Muscle of back (tissue), 13 donors: ENCODE measurements at places on chromosomes 3 and 15. TPM values are rescaled to one million over a fixed set of nuclear protein-coding genes. Genes with fewer than 3 reads are reported as not detected.

DUOXA1 gene
- not detected for polyA plus RNA-seq

GPR62 gene
- polyA plus RNA-seq: 0.42 TPM

DNA sequence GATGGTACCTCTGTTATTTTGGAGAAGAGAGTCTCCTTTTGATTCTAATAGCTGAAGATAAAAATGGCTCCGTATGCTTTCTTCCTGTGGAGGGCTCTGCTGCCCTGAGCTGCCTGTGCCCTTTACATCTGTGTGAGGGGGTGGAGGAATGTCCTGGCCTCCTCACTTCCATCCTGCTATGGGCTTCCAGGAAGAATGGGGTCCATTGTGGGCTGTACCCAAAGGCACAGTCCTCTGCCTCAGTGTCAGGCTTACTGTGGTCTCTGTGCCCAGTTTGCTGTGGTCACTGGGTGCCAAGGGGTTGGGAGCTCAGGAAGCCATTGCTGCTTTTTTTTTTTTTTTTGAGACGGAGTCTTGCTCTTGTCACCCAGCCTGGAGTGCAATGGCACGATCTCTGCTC lies 14.4 kb downstream of the DAG1 start:
- DNase-seq: no peak

DNA sequence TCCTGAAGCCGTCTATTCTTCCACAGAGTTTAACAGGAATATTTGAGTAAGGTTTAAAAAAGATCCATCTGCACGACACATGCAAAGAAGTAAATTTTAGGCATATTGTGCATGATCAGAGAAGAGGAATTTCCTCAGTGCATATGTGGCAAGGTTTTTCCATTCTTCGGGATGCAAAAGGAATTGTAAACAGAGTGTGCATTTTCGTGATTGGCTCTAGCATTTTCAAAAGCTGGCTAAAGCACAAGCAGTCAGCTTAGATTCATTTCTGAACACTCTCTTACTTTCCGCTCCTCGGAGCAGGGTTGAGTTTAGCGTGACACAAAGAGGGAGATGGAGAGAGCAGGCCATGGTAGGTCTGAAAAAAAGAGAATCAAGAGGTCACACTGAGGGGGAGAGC lies 128.2 kb downstream of the ADAMTS9 start:
- DNase-seq: peak; percentile 40

TRH gene
- 0.50 TPM for polyA plus RNA-seq

GRCh38 chr3:40169983-40170382 lies 139.5 kb upstream of the EIF1B start:
- DNase-seq: no peak

CTXN2 gene
- polyA plus RNA-seq: not detected
